ENCODE measurements at places on chromosomes 6 and 20.

- no peak for DNase-seq
Measured at GRCh38 chr6:35550437-35550836, 37.7 kb upstream of the TULP1 start.

- no peak for DNase-seq
Measured at GRCh38 chr6:138535728-138536455, 36.6 kb upstream of the NHSL1 start.

GRCh38 chr6:13455552-13455966, 31.8 kb downstream of the GFOD1 start:
- DNase-seq = no peak

- DNase-seq = no peak
Measured at GRCh38 chr6:130577178-130577919, 211.5 kb downstream of the TMEM200A start.

- no peak for DNase-seq
Measured at GRCh38 chr6:72760114-72760793, 138.4 kb downstream of the KCNQ5 start.

- DNase-seq = no peak
Measured at GRCh38 chr6:50305660-50306059, 255.9 kb upstream of the DEFB112 start.

DNA sequence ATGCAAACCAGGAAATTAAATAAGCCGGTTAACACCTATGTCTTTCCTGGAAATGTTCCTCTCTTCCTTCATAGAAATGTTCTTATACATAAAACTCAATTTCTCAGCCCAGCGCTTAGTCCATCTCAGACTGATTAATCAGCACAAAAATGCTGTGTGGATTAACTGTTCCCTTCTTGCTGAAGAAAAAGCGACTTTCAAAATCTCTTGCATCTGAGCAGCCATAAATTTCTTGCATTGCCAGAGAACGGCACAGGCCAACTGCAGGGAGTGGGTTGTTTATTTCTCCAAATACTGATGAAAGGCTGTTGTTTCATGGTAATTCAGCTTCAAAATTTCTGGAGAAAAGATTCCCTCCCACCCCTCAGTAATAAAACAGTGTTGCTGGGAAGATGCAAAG, 517.6 kb downstream of the BTBD3 start:
- no peak for DNase-seq

- DNase-seq = no peak
Measured at GRCh38 chr20:54726687-54727300, 251.4 kb downstream of the DOK5 start.

DNA sequence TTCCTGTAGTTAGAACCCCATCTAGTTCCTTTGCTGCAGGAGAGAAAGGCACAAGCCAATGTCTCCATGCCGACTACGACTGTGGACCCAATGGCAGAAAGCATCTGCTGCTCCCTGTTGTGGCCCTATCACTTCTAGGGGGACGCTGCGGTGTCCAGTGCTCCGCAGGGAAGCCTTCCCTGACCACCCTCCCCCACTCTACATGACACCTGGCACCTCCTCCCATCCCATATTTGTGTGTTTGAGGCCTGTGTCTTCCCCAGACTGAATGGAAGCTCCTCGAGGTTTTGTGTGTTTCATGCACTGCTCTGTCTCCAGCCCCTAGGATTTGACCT, 159.5 kb downstream of the DTNBP1 start:
- peak; percentile 1 for DNase-seq

GRCh38 chr6:157670466-157671186, 152.4 kb upstream of the SNX9 start:
- no peak for DNase-seq

DNA sequence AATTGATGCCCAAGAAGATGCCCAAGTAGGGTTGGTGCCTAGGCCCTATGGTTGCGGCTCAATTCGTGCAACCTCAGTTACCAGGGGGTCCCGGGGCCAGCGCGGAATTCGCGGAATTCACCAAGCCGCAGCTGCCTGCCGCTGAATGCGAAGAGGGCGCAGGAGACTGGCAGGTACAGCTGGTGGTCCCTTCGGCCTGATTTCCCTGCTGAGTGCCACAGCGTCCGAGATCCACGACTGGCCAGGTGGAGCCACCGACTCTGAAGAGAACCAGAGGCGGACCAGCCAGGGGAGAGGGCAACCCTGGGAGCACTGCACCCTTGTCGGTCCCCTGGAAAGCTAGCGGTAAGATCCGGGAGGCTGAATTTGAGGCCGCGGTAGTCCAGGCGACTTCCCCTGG, 6.8 kb upstream of the TFAP2D start:
- DNase-seq = no peak

GRCh38 chr6:158923805-158924498, 76.0 kb downstream of the RSPH3 start:
- no peak for DNase-seq

GRCh38 chr6:64256483-64256882, 620.9 kb downstream of the PHF3 start:
- DNase-seq = no peak

- DNase-seq = no peak
Measured at GRCh38 chr6:21259660-21260059, 333.9 kb upstream of the SOX4 start.

DNA sequence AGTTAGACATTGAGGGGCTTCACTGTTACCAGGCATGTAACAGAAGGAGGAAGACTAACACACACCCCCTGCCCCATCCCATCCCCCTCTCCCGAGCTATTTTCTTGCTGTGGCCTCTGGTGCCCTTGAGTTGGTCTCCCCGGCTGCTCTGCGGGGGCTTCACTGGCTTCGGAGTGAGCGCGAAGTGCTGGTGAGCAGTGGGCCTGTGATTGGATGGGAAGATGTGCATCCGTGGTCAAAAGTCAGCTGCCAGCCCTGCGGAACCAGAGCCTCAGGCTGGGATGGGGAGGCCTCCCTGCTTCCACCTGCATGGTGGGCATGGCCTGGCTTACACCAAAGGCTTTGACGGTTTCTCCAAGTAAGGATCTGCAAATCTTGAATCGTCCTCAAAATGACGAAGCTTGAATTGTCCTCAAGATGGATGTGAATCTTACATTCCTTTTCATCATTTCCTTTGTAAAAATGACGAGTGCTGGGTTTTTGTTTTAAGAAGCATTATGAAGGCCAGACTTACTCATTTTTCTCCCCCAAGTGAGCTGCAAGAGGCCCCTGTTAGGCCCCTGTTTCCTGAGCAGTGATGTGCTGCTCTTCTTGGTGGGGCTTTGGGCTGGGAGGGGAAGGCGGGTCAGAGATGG, 23.7 kb downstream of the SPATA2 start:
- no peak for DNase-seq

DNA sequence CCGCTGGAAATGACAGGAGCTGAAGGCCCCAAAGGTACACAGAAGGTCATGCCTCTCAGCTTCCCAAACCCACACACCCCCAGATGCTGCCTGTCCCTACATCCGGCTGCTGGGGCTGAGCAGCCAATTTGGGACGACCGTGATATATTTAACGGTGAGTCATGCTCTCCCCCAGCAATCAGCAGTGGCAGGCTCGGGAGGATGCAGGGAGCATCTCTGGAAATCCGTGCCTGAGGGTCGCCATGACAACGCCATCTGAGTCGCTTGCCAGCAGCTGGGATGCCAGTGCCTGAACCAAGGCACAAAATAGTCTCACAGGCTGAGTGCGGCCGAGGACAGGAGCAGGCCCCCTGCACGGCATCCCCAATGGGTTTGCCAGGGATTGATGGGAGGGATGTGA, 57.9 kb downstream of the KCNB1 start:
- no peak for DNase-seq

DNA sequence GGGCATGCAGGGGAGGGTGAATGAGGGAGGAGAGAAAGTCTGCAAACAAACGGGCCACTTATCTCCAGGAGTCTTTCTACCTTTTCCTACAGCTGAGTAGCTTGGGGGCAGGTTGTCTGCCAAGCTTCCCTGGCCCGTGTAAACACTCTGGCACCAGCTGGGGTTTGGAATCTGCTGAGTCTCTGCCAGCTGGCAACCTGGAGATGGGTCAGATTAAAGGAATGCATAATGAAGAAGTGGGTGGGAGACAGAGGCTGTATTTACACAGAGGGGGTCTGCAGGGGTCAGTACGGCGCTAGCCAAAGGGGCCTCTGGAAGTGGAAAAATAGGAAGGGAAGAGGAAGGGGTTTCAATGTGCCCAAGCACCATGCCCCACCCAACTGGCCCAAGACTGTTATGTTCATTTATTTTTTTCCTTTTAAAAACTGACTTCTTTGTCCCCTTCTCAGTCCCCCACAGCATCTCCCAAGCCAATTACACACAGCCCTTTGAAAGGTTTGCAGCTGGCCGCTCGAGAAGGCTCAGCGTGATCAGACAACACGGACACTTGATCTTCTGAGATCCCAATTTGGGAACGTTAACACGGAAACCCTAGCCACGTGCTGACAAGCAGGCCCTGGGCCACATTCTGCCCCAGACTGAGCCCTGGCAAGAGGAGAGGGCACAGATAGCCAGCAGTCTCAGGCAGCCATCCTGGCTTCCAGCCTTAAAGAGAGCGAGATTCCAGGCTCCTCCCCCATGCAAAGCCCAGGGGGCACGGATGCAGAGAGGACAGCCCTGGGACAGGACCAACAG, 25.2 kb downstream of the TRAM2 start:
- DNase-seq = no peak

- DNase-seq = no peak
Measured at GRCh38 chr6:16966791-16967469, 134.9 kb upstream of the STMND1 start.

DNA sequence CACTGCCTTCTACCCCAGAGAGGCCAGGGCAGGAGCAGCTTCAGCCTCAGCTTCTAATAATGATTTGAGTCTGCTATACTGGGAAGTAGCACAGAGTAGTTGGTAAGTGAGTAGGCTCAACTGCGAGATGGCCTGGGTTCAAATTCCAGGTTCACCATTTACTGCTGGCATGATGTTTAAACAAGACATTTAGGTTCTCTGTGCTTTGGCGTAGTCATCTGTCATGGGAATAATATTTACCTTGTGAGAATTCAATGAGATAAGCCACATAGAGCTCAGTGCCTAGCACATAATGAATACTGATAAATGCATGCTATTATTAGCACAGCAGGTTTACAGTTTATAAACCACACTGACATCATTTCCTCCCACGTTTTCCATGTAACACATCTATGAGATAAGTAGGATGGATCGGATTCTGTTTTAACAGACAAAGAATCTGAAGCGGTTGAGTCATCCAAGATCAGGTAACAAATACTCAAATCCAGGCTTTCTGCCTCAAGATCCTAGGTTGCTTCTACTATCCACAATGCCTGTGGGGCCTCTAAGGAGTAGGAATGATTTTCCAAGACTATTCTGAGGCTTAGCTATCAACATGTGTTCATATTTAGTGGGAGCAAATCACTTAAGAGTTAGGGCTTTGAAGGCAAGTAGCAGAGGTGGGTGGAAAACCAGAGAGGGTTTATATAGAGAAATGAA, 72.9 kb upstream of the DTNBP1 start:
- no peak for DNase-seq

DNA sequence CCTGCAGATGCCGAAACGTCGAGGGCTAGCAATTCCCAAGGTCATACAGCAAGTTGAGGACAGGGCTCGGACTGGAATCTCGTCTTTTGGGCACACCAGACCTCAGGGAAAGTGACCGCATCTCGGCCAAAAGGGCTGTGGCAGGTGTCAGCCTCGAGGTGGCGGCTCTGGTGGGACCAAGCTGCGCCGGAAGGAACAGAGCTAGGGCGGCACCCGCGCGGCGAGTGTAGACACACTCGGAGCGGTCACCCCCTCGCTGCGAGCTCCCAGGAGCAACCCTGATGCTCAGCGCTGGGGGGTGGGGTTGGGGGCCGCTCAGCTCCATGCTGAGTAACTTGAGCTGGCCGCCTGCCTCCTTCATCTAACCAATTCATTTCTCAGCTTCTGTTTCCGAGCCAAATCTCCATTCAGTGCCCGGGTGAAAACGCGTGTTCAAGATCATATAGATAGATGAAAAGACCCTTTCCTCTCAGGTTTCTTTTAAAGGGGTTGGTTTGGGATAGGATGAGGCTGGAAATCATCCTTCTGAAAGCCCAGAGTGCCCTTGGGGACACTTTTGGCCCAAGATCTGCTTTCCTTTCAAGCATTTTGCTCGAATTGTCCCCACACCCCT, 2.2 kb upstream of the TUBB2B start:
- DNase-seq = peak; percentile 35

GRCh38 chr6:156634951-156635371, 142.2 kb upstream of the ARID1B start:
- DNase-seq = no peak

DNA sequence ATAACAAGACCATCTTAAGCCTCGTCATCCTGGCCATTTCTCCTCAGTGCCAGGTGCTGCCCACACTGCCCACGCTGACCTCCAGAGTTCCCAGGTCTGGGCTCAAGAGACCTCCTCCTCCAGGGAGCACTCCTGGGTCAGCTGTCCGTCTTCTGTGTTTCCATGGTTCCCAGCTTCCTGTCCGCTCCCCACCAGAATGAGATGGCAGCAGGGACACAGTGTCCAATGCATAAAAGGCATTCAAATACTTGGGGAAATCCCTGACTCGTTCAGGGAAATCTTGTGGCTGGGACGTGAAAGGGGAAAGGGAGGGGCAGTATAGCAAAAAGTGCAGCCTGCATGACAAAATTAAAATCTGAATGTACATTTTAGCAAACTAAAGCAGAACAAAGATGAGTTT, 54.3 kb downstream of the SLC23A2 start:
- DNase-seq = no peak

DNA sequence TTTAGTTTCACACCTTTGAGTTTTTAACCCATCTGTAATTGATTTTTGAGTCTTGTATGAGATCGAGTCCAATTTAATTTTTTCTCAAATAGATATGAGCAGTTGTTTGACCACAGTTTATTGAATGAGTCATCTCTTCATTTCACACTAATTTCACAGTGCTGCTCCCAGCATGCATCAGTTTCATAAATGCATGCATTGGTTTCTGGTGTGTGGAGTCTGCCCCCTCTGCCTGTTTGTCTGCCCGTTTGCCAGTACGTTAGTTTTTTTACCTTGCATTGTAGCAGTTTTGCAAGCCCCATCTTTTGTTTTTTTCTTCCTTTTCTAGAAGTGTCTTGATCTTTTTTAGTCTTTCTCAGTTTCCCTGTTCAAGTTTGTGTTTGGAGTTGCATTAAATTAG, 11.9 kb downstream of the SLX4IP start:
- DNase-seq = peak; percentile 45

DNA sequence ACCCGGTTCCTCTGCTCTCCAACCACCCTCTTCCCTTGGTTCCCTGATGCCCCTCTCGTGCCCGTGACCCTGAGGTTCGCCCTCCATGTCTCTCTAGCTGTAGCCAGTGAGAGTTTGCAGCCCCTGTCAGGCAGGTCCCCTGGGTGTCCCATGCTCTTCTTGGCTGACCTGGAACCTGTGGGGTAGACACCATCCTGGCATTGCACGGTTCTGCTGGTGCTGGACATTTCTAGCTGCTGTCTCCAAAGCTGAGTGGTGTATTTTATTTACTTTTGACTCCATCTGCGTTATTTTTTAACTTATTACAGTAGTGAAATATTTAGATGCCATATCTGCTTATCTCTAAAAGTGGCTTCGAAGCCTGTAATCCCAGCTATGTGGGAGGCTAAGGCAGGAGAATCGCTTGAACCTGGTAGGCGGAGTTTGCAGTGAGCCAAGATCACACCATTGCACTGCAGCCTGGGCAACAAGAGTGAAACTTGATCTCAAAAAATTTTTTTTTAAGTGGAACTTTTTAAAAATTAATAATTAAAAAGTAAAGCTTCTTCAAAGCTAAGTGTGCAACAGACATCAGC, 12.5 kb downstream of the ENTPD6 start:
- no peak for DNase-seq

- DNase-seq = no peak
Measured at GRCh38 chr6:111430605-111431376, 52.2 kb downstream of the REV3L start.

GRCh38 chr6:37550191-37550831, 50.6 kb upstream of the CCDC167 start:
- no peak for DNase-seq

- DNase-seq = no peak
Measured at GRCh38 chr6:3421143-3421542, 35.7 kb downstream of the SLC22A23 start.

GRCh38 chr6:32340242-32340641, 31.5 kb downstream of the TSBP1 start:
- no peak for DNase-seq
